ENCODE measurements at places on chromosomes 1 and 21.

DNA sequence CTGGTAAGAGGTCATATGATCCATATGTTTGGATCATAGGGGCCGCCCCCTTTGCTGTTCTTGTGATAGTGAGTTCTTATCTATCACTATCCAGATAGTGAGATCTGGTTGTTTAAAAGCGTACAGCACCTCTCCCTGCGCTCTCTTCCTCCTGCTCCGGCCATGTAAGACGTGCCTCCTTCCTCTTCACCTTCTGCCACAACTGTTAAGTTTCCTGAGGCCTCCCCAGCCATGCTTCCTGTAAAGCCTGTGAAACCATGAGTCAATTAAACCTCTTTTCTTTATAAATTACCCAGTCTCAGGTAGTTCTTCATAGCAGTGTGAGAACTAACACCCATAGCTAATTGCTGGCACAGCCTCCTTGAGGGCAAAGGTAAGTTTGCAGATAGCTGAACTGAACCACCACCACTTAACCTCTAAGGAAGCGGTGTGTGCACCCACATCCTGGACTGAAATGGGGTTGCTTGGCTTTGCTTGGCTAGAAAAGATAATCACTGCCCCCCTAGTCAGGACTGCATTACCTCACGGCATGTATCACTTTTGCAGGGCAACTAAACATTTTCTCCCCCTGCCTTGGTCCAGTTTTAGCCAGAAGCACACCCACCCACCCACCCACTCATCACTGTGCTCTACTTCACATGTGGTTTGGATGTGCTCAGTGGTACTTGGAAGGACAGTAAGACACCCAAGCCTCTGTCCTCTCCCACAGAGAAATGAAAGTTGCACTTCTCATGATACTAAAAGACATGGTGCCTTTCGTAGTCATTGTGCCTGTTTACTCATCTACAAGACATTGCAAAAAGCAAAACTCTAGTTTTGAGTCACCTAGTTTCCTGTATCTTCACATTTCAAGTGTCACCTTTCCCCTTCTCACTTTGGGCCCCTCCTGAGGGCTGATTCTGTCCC is 23.1 kb upstream of the PTAFR start:
- no peak for DNase-seq

DNA sequence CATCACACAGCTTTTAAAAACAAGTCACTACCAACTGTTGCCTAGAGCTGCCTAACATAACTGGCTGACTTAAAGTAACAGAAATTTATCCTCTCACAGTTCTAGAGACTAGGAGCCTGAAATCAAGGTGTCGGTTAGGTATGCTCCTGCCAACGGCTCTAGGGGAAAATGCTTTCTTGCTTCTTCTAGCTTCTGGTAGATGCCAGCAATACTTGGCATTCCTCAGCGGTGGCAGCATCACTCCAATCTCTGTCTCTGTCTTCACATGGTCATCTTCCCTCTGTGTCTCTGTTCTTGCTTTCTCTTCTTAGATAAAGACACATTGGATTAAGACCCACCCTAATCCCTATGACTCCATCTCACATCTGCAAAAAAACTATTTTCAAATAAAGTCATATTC is 51.5 kb downstream of the DMRTA2 start:
- no peak for DNase-seq

- no peak for DNase-seq
Observed at GRCh38 chr1:56968878-56969495, 3.2 kb upstream of the C8B start.

GRCh38 chr21:41783476-41784180 is 16.8 kb upstream of the RIPK4 start:
- DNase-seq: no peak

GRCh38 chr1:180536821-180537372 is 21.9 kb upstream of the OVAAL start:
- no peak for DNase-seq

GRCh38 chr1:6205849-6206519 is at the start of gene RNF207:
Gene RNF207, plus strand, starts transcription at chr1:6206119. Its CDS starts 417 bp downstream, at chr1:6206536.
- DNase-seq: no peak

GRCh38 chr1:38991638-38992411 is 749 bp downstream of the AKIRIN1 start:
- peak; percentile 27 for DNase-seq

- DNase-seq: no peak
Observed at GRCh38 chr1:74712881-74713280, 20.0 kb downstream of the CRYZ start.

DNA sequence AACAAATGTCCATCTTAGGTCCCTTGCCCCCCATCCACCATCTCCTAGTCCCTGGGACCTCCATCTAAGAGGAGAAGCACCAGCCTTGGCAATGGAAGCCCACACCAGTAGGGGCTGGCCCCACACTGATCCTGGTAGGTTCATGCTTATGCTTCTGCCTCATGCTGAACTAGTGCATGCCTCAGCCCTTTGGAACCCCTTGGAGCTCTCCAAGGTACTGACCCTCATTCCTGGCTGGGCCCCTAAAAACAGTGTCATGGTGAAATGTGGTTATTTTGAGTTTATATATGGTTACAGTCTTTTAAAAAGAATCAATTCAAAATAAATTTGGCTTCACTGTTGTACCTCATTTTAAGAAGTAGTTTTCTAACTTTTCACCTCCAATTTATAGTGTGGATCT is 108.3 kb downstream of the HIVEP3 start:
- peak; percentile 80 for DNase-seq

DNA sequence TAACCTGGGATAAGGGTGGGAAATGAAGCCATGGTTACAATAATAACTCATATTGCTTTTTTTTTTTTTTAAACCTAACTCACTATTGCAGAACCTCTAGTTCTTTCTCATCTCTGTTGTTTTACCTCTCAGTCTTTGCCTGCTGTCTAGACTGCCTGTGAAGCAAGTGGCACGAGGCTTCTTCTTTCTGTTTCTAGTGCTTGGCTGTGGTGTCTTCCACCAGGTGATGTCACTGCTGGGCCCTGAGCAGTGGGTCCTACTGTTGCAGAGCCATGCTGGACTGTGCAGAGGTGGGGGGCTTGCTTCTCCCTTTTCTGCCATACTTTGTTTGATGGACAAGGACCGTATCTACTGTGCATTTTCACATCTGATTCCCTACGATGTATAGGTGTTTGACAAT is 51.7 kb downstream of the ZNF326 start:
- no peak for DNase-seq

DNA sequence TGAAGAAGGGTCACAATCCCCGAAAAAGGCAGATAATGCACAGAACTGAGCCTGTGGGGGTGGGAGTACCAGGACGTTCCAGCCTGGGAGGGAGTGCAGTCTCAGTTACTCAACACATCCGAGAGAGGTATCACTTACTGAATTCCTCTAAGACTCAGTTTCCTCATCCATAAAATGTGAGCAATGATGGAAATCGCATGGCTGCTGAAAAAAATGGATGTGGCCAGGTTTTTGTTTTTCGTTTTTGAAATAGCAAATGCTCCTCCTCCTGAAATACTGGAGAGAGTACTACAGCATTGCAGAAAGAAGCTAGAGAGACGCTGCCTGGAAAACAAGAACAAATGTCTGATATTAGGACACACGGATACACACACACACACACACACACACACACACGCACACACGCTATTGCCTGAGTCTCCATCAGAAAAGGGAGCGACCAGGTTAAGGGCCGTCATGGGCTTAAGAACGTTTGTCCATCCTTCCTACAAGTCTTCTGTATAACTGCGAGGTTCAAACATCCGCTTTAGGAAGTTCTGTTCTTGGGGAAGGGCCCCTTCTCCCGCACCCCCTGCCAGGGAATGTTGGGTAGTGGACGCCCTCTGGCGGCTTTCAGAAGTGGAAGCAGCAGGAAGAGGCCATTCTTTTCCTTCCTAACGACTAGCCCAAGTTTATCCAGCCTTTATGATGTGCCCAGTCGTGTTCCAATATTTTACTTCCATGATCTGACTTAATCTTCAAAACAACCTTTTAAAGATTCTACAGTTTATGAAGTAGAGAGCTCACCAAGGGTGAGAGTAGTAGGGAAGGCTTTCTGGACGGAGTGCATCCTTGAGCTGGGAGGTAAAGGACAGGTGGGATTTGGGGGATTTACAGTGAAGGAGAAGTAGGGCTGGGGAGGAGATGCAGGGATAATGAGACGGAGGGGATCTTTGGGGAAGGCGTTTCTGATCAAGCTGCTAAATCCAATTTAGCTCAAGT is 699 bp upstream of the NES start:
- peak; percentile 82 for DNase-seq

- no peak for DNase-seq
Observed at GRCh38 chr1:108925920-108926319, 37.4 kb downstream of the CLCC1 start.

DNA sequence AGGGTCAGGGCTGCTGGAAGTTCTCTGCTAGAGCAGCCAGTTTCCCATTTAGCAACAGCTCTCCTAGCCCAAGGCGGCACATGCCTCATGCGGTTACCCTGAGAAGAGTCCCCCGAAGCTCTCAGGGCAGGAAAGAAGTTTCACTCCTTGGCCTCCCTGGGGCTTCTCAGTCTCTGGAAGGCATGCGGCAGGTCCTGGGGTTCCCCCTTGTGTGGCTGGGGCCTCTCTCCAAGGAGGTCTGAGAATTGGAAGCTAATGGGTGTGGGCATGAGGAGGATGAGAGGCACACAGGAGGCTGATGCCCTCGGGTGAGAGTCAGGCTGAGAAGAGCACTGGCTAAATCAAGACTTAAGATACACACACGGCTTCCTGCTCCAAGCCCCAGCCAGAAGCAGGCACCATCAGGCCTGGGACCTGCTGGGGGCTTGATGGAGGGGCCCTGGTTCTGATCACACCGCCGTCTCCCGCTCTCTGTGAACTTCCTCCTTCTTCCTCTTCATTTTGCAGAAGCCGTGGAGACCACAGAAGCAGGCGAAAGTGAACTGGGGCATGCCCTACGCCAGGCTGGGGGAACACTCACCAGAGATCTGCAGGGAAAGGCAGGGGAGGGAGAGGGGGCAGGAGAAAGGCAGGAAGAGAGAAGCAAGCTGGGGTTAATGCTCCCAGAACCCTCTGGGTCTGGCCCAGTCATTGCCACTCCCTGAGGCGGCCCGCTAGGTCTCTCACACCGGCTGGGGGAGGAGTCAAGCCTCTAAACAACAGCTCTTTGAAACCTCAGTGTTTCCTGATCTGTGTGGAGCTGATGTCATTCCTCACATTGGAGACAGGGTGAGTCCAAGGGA is 15.1 kb downstream of the BLACAT1 start:
- peak; percentile 74 for DNase-seq

DNA sequence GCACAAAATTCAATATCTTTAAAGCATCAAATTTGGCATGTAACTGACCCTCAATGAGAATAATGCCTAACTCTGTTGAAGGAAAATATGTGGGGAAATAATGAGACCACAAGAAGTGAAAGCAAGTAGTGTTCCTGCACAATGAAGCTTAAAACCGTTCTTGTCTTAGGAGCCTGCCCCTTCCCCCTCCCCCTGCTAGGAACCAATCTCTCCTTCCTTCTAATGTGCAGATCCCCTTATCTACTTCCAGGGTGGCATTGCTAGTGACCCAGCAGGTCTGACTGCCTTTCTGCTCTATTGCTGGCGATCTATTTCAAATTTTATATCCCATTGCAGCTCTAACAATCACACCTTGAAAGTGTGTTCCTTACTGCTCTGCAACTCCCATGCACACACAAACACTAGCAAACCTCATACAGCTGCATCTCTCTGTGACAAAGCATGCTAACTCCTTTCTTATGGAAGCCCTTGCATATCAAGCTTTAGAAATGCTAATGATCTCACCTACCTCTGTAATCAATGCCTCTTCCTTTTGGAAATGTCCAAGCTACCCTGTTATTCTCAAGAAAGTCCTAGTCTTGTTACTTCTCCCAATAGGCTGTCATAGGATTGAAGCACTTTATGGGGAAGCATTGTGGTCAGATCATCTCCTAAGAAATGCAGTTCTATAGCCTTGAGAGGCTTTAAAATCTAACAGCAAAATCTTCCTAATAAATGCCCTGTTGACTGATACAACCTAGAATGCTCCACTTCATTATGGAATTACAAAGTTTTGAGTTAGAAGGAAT is 26.5 kb downstream of the BCL9 start:
- DNase-seq: no peak

- no peak for DNase-seq
Observed at GRCh38 chr1:242788771-242789170, 264.3 kb upstream of the PLD5 start.

- no peak for DNase-seq
Observed at GRCh38 chr21:45088729-45089128, 14.3 kb downstream of the ADARB1 start.

GRCh38 chr1:54623216-54624007 is at the start of gene FAM151A:
Gene FAM151A, minus strand, starts transcription at chr1:54623525. Its CDS starts 130 bp downstream, at chr1:54623395.
- no peak for DNase-seq

DNA sequence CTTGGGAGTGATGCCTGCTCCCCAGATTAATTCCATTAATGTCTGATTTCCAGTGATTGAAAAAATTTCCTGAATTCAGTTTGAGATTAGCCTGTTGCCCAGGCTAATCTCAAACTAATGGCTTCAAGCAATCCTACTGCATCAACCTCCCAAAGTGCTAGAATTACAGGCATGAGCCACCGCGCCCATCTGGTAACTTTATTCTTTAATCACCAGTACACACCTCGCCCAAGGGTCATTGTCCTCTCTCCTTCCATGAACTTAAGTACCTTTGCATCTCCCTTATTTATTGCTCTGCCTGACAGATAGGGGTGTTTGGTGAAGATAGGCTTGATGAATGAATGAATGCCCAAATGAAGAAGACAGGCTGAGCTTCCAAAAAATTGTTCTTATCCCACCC is 366.5 kb downstream of the SIPA1L2 start:
- no peak for DNase-seq

GRCh38 chr1:205263580-205264190 is 35.9 kb downstream of the TMCC2 start:
- no peak for DNase-seq

GRCh38 chr1:182304627-182305026 is 87.0 kb downstream of the GLUL start:
- DNase-seq: no peak

DNA sequence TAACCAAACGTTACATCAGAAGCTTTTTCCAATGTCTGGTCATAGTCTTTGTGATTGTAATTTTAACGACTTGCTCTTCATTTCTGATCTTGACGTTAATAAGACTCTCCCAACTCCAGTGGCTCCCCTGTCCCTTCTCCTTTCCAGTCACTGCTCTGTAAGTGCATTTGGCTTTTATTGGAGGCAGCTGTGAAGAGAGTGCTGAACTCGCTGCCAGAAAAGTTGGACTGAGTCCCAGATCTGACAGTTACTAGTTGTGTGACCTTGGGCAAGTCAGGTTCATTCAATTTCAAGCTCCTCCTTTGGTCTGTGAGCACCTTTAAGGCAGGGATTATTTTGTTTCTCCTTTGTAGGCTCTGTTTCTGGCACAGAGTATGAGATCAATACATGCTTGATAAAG is 109.6 kb upstream of the TSPAN2 start:
- DNase-seq: no peak
